ENCODE measurements at places on chromosomes 13 and 19.

DNA sequence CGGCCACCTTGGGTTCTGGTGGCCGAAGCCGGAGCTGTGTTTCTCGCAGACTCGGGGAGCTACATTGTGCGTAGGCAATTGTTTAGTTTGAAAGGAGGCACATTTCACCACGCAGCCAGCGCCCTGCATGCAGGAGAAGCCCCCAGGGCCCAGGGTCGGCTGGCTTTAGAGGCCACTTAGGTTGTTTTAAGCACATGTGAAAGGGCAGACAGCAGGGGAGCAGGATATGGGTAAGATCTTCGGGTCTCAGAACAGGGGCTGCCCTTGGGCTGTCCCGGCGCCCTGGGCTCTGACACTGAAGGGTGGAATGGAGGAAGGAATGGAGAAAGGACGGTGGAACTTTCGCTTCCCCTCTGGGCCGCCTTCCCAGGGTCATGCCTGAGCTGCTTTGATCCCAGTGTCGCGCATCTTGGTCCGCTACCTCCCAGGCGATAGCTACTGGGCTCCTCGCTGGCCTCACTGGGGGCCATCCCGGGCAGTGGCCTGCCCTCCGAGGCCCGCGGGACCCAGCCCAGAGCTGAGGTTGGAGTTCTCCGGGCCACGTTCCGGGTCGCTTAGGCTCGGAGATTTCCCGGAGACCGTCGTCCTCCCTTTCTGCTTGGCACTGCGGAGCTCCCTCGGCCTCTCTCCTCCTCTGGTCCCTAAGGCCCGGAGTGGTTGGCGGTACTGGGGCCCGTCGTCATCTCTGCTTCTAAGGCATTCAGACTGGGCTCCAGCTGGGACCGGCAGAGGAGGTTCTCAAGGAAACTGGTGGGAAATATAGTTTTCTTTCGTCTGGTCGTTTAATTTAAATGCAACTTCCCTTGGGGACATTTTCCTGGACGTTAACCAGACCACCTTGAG is 4.3 kb upstream of the POU4F1 start:
- peaks cover 53% of the 10 kb centered on the region for H3K27me3 ChIP-seq
- DNase-seq, result no peak
- peaks cover 53% of the 10 kb centered on the region for H3K4me1 ChIP-seq
- no peaks in the 10 kb centered on the region for H3K36me3 ChIP-seq

GRCh38 chr13:84961023-84961422 is 838.2 kb downstream of the SLITRK6 start:
- no peaks in the 10 kb centered on the region for H3K4me1 ChIP-seq
- no peaks in the 10 kb centered on the region for H3K27me3 ChIP-seq
- H3K4me3 ChIP-seq, result no peak overlapping the region
- H3K27ac ChIP-seq, result no peak overlapping the region

- no peaks in the 10 kb centered on the region for H3K36me3 ChIP-seq
- no peak overlapping the region for H3K4me3 ChIP-seq
These were observed 21.2 kb downstream of the DEDD2 start for GRCh38 chr19:42196011-42197001.

- DNase-seq, result no peak
- no peaks in the 10 kb centered on the region for H3K4me1 ChIP-seq
- no peaks in the 10 kb centered on the region for H3K36me3 ChIP-seq
- no peak overlapping the region for H3K27ac ChIP-seq
These were observed 211.5 kb downstream of the LMO7 start for GRCh38 chr13:75847588-75847987.

DNA sequence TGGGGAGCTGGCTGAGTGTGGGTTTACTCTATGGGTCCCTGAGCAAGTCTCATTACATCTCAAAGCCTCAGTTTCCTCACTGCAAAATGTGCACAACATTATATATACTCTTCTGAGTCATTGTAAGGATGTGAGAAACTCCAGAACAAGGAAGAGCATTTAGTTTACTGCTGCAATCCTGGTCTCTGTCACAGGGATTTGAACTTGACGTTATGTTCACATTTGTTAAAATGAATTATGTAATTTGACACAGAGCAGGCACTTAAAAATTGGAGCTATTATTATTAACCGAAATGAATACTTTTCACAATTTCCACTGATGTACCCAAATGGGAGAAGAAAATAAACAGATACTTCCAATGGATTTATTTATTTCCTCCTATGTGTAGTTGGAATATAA is 101.0 kb downstream of the STARD13 start:
- H3K27ac ChIP-seq, result no peak overlapping the region
- H3K27me3 ChIP-seq, result no peaks in the 10 kb centered on the region
- H3K4me1 ChIP-seq, result peaks cover 40% of the 10 kb centered on the region
- DNase-seq, result no peak
- H3K4me3 ChIP-seq, result no peak overlapping the region

DNA sequence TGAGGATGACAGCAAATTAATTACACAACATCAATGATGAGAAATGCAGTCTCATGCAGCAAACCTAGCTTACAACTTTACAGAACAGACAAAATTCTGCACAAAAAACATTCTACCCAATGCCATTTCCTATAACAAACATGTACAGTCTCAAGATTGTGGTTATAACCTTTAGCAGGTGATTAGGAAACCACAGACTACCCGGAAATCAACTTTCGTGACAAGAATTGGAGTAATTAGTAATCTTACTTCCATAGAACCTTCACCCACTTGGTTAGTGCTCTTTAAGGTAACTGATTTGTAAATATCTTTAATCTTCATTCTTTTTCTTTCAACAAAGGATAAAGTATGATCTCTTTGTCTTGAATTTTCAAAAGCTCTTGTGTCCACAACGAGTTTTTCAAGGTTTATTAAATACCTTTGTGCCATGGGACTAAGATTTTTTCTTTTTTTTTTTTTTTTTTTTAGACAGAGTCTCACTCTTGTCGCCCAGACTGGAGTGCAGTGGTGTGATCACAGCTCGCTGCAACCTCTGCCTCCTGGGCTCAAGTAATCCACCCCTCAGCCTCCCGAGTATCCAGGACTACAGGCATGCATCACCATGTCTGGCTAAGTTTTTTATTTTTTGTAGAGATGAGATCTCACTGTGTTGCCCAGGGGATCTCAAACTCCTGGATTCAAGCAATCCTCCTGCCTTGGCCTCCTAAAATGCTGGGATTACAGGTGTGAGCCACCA is 78.8 kb downstream of the MAP4K1 start:
- DNase-seq, result no peak
- no peaks in the 10 kb centered on the region for H3K27me3 ChIP-seq
- H3K4me3 ChIP-seq, result no peak overlapping the region
- peaks cover 6% of the 10 kb centered on the region for H3K4me1 ChIP-seq
- no peak overlapping the region for H3K27ac ChIP-seq
- H3K36me3 ChIP-seq, result no peaks in the 10 kb centered on the region

- H3K36me3 ChIP-seq, result peaks cover 29% of the 10 kb centered on the region
- H3K4me1 ChIP-seq, result no peaks in the 10 kb centered on the region
- no peak overlapping the region for H3K27ac ChIP-seq
- H3K27me3 ChIP-seq, result no peaks in the 10 kb centered on the region
These were observed 43.2 kb downstream of the ZNF331 start for GRCh38 chr19:53580871-53581835.

- no peak overlapping the region for H3K4me3 ChIP-seq
- peak overlapping the region; percentile 68 for H3K27ac ChIP-seq
- H3K4me1 ChIP-seq, result peaks cover 6% of the 10 kb centered on the region
- H3K27me3 ChIP-seq, result no peaks in the 10 kb centered on the region
- no peak for DNase-seq
These were observed 32.0 kb downstream of the LTBP4 start for GRCh38 chr19:40633207-40633606.

- no peaks in the 10 kb centered on the region for H3K4me1 ChIP-seq
- H3K27ac ChIP-seq, result no peak overlapping the region
- H3K36me3 ChIP-seq, result no peaks in the 10 kb centered on the region
- no peak for DNase-seq
These were observed 110.3 kb downstream of the MIPEP start for GRCh38 chr13:23778879-23779278.

GRCh38 chr13:28423010-28423409 is 71.9 kb downstream of the FLT1 start:
- no peaks in the 10 kb centered on the region for H3K4me1 ChIP-seq
- no peak overlapping the region for H3K27ac ChIP-seq
- no peaks in the 10 kb centered on the region for H3K36me3 ChIP-seq
- DNase-seq, result no peak

- H3K36me3 ChIP-seq, result no peaks in the 10 kb centered on the region
- no peak overlapping the region for H3K27ac ChIP-seq
- DNase-seq, result no peak
- H3K4me3 ChIP-seq, result no peak overlapping the region
- H3K27me3 ChIP-seq, result no peaks in the 10 kb centered on the region
These were observed 27.8 kb upstream of the ATP12A start for GRCh38 chr13:24652359-24652758.

DNA sequence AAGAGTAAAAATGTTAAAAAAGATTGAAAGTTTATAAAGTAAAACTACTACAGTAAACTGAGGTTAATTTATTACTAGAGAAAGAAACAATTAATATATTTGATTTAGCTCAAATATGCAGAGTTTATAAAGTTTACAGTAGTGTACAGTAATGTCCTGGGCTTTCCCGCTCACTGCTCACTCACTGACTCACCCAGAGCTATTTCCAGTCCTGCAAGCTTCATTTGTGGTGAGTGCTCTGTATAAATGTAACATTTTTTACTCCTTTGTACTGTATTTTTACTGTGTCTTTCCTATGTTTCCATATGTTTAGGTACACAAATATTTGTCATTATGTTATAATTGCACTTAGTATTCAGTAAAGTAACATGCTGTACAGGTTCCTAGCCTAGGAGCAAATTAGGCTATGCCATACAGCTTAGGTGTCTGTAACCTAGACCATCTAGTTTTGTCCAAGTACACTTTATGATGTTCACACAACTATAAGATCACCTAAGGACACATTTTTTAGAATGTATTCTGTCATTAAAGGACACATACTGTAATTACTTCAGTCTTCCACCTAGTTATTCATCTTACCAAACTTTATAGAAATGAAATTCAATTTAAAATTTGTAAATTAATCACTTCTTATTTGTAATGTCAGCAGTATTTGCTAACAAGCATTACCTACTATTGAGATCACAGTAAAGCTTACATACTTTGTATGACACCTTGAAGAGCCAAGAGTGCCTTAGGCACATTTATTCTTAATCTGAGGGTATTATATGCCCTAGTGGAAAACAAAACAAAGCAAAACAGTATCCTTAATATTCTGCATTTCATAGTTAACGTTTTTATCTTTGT is 683.4 kb downstream of the PCDH9 start:
- H3K4me1 ChIP-seq, result no peaks in the 10 kb centered on the region
- no peaks in the 10 kb centered on the region for H3K27me3 ChIP-seq
- H3K27ac ChIP-seq, result no peak overlapping the region
- no peaks in the 10 kb centered on the region for H3K36me3 ChIP-seq
